Stimulated activated CD4-positive, alpha-beta T cell treated with anti-CD3 and anti-CD28 coated beads, Interleukin-1b, Interleukin-23, amount 100 ng/mL, for 4 hours (primary cell): ENCODE measurements at places on chromosomes 12 and 14.

DNA sequence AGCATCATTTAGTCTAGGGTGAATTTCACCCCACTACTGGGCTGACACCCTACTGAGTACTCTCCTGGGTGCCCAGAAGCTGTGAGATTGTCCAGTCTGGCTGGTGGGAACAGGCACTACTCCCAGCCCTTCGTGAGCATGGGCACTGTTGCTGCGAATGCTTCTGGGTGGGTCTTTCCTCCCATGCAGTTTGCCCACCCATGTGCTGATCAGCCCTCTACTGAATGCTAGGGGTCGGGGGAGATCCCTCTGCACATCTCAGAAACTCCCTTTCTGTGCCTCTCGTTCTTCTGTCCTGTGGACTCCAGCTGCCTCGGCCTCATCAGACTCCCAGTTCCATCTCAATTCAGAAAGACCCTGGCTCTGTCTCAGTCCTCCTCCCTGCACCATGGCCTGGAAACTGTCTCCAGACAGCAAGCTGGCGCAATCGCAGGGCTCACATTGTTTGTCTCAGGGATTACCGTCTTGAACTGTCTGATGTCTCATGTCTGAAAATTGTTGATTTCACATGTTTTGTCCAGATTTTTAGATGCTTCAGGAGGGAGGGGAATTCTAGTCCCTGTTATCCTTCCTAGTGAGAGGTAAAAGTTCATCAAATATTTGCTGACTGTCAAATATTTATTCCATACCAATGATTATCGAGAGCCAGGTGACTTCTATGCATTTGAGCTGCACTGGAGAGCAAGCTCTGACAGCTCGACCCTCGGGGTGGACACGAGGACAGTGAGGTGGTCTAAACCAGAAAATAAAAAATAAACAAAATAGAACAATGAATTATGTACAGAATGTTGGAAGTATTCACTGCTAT is 316.6 kb upstream of the RTL1 start:
- DNase-seq: no peak

DNA sequence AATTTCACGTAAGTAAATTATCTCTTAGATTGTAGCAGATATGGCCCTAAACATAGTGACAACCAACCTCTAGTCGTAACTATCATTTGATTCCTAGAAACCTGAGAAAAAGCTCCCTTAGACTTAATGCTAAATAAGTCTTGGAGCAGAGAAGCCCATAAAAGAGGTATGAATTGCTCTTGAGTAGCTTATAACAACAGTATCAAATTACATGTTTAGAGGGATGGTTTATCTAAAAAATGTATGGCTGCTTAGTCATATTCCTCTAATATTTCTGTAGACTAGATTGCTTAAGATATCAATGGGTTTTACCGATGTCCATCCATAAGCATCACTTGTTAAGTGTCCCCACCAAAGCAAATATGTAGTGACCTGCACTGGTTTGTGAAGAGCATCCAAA is 259.7 kb downstream of the NELL2 start:
- DNase-seq: no peak

GRCh38 chr14:77478796-77479195 is 19.8 kb downstream of the ISM2 start:
- DNase-seq: no peak

DNA sequence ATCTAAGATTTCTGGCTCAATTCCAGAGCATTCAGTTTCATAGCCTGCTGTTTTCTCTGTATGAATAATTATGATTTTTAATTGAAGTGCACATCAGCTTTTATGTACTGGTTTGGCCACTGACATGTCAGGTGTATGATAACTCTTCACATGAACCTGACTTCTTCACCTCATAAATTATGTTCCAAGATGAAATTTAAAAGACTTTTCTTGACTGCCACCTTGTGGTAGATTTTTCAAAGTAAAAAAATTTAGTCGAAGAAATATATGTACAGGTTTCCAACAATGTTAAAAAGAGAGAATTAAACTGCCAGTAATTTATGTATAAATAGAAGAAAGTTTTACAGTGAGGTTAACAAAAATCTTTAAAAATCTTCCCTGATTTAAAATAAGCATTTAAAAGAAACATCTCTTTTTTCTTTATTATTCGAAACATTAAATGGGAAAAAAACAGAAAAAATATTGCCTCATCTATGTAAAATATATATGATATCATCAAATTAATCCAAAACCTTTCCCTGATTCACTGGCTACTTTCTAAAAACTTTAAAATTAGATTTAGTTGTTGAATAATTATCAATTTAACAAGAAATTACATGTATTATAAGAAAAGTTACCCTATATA is 124.9 kb upstream of the ATXN7L3B start:
- DNase-seq: no peak

DNA sequence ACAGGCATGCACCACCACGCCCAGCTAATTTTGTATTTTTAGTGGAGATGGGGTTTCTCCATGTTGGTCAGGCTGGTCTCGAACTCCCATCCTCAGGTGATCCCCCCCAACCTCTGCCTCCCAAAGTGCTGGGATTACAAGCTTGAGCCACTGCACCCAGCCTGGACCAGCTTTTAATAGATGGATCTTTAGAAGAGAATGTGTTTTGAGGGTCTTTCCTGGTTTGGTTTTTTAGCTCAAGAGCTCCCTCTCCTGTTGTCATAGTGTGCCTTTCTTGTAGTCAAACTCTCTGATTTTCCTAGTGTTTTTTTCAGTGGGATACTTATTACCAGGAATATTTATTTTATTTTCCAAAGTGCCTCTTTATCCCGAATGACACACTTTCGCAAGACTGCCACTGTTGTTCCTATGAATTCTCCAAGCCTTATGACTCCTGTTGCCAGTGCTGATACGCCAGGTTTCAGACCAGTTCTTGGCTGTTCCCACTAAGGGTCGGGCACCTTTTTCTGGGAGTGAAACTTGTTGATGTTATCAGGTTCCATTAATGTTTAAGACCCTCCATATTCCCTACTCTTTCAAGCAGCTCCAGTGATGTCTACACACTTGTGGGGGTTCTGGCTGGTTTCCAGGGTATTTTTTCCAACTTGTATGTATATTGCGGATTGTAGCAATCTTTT is 31.5 kb upstream of the LIMA1 start:
- DNase-seq: no peak

GRCh38 chr14:46404865-46405811 is 246.4 kb downstream of the RPL10L start:
- no peak for DNase-seq

DNA sequence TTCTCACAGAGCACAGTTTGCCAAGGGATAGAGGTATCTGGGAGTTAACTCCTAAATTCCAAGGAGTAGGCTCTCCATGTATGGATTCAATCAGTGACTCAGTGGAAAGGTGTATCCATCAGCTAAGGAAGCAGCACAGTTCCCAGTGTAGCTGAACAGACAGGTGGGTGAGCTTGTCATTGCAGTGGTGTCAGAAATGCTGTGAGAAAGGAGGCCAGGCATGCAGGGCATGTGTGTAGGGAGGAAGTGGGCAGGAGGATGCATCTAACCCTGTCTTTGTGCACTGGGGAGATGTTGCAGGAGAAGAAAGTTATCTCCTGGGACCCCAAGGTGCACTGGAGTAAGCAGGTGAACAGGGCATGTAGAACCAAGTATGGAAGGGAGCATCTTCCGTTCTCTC is 539.0 kb downstream of the VRK1 start:
- no peak for DNase-seq

- no peak for DNase-seq
Measured at GRCh38 chr12:30989754-30990153, 63.2 kb downstream of the TSPAN11 start.

GRCh38 chr12:103712216-103712615 is 125.1 kb downstream of the STAB2 start:
- no peak for DNase-seq

GRCh38 chr14:36916668-36917067 is 255.0 kb downstream of the PAX9 start:
- no peak for DNase-seq

DNA sequence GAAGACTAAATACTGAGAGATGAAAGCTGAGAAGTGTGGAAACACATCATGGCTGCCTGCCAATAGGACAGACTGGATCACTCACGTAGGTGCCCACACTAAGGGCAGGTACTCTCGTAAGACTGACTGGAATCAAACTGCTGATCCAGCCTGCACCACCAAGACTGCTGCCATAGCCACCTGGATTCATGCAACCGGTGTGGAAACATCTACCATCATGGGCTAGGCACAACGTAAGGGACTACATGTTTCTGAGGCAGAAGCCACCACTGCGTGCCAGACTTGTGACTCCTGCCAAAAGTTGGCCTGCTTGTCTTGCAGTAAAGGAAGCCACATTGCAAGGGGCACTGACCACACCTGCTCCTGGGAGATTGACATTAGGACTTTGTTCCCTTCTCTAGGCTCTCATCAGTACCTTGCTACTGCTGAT is 3.8 kb downstream of the POMT2 start:
- no peak for DNase-seq

DNA sequence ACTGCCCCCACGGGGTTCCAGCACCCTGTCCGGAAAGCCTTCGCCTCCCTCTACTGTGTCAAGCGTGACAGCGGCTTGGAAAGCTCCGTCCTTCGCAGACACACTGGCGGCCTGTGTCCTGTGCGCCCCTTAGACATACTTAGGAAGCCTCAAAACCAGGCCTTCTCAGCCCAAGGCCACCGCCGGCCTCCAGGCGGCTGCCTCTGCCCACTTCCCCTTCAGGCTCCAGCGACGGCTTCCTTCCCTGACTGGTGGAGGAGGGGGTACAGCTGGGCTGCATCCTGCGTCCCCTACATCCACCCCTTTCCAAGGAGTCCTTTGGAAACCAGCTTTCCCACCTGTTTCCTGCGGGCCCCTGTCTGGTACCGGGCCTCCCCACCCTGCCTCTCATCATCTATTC is 2.5 kb upstream of the CACNA2D4 start:
- no peak for DNase-seq

- DNase-seq: no peak
Measured at GRCh38 chr14:68630081-68630571, 162.7 kb downstream of the ZFP36L1 start.

- no peak for DNase-seq
Measured at GRCh38 chr14:99904506-99904905, 111.3 kb downstream of the EML1 start.

GRCh38 chr12:82627799-82628198 is 58.9 kb upstream of the TMTC2 start:
- DNase-seq: no peak

DNA sequence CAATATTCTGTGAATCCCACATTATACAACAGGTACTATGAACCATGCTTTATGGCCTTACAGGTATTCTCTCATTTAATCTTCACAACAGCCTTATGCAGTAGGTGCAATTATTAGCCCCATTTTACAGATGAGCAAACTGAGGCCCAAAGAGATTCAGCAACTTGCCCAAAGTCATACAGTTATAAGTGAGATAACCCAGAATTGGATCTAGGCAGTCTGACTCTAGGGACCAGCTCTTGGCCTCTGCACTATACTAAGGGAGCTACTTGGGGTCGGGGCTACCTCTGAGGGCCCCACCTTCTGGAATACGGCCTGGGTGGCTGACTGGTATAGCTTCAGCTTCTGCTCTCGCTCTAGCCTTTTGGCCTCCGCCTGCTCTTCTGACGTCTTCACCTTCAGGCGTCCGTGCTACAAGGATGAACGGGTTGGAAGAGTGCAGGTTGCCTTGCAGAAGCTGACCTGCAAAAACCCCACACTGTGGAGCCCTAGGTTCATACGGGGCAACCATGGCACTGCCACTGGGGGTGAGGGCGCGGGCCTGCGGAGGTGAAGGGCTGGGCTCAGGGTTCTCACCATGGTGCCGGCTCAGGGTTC is 762 bp downstream of the RABGGTA start:
- no peak for DNase-seq

- peak; percentile 52 for DNase-seq
Measured at GRCh38 chr12:110079477-110080400, 31.4 kb upstream of the C12orf76 start.

DNA sequence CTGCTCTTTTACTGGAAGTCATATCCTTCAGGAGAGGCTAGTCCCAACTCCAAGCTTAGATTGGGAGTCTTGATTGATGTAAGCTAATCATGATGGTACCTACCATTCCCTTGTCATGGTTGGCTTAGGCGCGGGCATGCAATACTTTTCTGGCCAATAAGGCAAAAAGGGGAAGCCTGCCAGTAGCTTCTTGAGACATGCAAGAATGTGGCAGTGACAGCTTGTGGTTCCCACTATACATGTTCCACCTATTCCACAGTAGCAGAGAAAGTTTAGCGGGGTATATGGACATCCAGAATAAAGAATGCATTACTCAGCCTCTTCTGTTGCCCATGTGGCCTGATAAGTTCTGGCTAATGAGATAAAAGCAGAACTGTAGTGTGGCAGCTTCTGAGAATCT is 55.0 kb downstream of the AP5M1 start:
- DNase-seq: no peak

DNA sequence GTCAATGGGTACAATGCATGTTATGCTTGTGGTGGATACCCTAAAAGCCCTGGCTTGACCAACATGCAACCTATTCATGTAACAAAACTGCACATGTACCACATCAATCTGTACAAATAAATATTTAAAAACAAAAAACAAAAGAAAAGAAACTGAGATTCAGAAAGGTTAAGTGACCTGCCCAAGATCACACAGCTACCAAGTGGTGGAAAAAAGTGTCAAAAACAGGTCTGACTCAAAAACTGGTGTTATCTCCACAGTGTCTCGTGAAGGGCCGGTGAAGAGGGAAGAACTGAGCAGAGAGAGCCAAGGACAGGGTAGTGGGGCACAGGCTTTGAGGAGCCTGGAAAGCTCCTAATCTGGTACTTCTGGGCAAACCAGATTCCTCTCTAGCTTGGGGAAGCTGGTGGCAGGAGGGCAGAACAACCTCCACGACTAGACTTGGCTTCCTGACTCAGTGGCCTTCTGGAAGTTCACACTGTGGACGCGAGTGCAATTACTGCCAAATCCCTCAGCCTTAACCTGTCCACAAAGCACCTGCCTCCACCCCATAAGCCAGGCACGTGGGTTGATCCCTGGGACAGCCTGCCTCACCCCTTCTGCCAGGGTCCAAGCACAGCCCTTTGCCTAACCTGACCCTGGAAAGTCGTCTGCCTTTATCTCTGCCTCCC is 15.6 kb downstream of the ZBTB39 start:
- DNase-seq: no peak

GRCh38 chr12:118120579-118121363 is 15.2 kb upstream of the PEBP1 start:
- peak; percentile 41 for DNase-seq

DNA sequence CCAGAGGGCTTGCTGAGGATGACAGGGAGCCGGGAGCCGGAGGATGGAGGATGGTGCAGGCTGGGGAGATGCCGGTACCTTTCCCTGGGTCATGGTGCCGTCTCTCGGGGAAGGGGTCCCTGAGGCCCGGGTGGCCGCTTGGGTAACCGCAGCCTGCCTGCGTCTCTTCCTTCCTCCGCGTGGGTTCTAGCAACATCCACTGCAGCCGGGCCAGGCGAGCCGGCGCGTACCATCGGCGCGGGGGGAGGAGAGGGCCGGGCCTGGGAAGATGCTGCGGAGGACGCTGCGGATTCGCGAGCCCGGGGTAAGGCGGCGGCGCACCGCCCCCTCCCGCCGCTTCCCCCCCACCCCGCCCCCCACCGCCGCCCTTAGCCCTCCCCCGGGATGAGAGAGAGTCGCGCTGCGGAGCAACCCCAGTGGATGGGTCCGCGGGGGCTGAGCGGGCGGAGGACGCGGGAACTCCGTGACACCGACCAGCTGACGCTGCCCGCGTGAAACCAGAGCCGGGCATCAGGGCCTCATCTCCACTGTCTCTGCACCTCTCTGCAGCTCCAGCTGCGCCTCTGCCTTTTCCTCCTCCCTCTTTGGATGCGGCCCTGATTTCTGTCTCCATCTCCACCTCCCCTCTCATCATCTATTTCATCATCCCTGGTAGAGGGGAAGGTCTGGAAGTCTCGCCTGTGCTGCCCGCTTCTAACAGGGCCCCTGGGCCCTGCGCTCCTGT is at the start of gene FAIM2:
TSS of gene FAIM2 (minus strand) at position 201 of the 724 bp plus-strand sequence. CDS start at position 93, 108 bp downstream.
- DNase-seq: peak; percentile 30
